ENCODE measurements at places on chromosomes 2 and 18.

DNA sequence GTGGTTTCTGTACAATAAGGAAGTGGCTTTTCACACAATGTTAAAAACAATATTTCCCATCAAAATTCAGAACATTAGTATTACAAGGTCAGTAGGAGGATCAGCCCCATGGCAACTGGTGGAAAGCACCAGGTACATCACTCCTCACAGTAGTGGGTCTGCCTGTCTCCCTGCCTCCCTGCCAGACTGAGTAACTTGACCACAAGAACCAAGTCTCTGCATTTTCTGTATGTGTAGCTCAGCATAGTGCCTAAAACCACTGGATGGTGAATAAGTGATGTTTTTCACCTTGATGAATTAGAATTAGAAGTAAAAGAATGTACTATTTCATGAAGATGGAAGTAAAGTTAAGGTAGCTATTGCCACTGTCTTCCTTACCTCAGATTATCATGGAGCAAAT is 4.1 kb upstream of the WDR7 start:
- DNase-seq: no peak

DNA sequence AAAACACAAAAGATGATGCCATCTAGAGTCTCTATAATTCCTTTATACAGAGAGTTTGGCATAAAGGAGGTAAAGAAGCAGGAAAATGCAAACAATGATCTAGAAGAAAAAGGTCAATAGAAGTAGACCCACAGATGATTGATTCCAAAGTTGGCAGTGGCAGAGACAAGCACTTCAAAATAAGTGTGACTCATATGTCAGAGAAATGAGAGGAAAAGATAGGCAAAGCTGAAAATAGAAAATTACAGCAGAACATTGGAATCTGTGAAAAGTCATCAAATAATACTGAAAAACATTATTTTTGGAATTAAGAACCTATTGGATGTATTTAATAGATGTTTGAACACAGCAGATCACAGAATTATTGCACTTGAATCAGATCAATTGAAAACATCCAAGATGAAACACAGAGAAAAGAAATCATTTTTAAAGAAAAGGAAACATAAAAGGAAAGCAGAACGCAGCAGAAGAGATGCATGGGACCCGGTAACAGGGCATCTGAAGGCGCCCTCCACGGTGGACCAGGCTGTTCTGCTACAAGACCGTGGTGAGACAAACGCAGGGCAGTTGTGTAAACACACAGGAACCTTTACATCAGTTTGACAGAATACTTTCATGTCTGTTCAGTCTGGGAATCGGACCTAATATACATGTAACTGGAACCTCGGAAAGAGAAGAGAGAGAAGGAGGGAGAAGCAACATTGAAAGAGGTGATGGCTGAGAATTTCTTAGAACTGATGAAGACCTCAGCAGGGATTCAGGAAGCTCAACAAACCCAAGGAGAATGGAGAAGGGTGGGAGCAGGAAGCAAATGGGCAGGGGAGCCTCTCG is 74.6 kb upstream of the GPC1 start:
- no peak for DNase-seq

DNA sequence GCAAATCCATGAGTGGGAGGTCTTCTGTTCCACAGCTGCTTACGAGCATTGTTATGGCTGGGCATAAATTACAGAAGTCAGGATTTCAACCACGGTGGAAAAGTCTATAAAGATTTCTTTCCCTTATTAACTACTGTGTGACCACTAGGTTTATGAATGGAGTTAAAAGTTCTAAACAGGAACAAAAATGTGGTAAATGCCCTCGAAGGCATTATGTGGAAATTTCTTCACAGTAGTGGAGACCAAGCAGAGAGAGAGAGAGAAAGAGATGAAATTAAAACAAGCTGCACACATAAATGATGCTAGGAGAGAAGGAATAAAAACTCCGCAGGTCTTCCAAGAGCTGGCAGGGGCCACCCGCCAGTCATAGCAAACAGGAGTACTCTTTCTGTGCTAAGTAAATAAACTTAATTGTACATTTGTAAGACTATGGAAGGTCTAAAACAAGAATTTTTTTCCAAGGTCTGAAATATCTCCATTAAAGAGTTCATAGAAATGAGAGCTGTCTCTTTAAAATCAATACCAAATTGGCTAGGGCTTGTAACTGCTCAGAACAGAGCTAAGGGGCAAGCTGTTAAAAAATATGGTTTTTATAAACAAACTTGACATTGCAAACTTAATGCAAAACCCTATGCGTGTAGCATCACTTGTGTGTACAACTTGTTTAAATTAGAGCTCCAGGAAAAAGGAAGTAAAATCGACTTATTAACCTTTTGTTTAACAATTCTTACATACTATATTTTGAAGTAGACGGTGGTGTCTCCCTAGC is 438.2 kb downstream of the MEIS1 start:
- DNase-seq: no peak

- no peak for DNase-seq
Measured at GRCh38 chr2:112698834-112699515, 21.8 kb upstream of the NT5DC4 start.

DNA sequence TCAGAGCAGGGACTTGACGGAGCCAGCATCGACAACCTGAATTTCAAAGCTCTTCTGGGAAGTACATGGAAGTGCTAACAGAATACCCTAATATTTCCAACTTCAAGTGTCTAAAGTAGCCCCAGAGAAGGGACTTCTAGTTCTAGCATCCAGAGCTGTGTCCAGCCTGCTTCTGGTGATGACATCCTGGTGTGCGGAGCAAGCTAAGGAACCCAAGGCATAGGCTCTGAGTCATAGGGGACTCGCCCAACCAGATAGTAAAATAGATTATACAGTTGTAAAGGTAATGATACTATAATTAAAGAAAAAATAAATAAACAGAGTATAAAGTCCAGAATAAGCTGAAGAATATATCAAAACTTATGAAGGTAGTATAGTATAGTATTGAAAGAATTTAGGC is 108.1 kb upstream of the SERPINE2 start:
- no peak for DNase-seq

GRCh38 chr2:65737452-65738011 is 305.1 kb upstream of the SPRED2 start:
- DNase-seq: no peak

GRCh38 chr2:19895535-19895934 is 6.2 kb downstream of the TTC32 start:
- no peak for DNase-seq

DNA sequence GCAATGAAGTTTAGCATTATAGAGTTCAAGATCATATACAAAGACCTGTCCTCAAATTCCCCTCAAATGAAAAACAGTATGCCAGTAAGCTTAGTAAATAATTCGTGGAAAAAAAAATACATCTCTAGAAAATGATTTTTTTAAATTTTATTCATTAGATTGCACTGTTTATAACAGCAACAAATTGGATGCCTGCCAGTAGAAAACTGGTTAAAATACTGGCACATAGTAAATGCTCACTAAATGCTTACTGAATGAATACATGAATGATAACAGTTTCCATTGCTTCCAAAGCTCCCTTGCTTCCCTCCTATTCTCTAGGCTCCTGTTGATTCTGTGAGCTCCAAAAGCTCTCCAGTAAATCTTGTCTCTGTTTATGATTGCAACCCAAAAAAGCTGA is 25.5 kb upstream of the SEH1L start:
- no peak for DNase-seq

GRCh38 chr2:80238692-80239469 is 65.7 kb downstream of the LRRTM1 start:
- DNase-seq: no peak

DNA sequence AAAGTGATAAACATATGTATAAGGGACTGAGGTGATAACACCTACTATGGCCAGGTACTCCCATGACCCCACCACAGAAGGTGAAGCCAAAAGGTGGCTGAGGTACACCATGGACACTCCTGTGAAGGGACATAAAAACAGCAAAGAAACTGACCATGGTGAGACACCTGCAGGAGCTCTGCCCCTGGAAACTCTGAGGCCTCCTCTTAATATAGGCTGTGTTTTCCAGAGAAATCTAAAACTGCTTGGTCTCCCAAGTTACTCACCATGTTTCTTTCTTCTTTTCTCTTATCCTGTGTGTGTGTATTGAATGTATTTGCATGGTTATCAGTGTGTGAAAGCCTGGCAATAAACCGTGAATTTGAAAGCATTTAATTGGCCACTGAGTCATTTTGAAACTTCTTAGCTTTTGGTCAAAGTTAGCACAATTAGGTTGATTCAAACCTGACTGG is 739.3 kb upstream of the GCFC2 start:
- no peak for DNase-seq

DNA sequence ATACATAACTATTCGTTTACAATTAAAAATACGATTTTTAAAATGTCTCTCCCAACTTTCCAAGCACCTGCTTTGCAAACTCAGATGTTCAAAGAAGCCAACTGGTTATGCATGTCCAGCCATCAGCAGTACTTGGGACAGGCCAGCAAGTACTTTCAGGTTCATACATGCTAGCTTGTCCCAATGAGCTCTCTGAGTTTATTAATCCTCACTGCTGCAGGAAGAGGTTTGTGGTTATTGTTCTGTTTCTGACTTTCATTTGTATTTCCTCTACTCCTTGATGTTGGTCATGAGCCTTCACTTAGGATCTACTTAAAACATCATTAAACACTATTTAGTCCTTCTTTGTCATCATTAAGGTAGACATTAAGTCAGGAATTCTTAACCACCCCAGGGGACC is 374.1 kb downstream of the LRATD1 start:
- DNase-seq: no peak

DNA sequence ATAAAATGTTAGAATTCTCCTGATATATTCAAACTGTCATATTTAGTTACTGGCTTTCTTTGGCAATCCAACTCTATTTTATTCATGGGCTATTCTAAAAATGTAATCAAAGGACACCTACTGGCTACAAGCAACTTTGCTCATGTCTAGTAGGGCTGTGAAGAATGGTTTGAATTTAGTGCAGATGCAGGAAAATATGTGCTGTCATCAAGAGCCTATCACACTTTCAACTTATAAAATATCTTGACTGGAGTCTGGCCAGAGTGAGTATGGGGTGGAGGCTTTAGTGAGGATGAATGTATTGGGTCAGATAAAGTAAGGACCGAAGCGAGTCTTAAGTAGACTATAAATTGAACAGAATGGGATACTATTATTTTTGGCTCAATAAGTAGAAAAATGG is 343.4 kb upstream of the SPRED2 start:
- no peak for DNase-seq
